ENCODE measurements at places on chromosomes 1 and 21.

- no peak for DNase-seq
Observed at GRCh38 chr1:39214998-39215873, 10.7 kb downstream of the MACF1 start.

DNA sequence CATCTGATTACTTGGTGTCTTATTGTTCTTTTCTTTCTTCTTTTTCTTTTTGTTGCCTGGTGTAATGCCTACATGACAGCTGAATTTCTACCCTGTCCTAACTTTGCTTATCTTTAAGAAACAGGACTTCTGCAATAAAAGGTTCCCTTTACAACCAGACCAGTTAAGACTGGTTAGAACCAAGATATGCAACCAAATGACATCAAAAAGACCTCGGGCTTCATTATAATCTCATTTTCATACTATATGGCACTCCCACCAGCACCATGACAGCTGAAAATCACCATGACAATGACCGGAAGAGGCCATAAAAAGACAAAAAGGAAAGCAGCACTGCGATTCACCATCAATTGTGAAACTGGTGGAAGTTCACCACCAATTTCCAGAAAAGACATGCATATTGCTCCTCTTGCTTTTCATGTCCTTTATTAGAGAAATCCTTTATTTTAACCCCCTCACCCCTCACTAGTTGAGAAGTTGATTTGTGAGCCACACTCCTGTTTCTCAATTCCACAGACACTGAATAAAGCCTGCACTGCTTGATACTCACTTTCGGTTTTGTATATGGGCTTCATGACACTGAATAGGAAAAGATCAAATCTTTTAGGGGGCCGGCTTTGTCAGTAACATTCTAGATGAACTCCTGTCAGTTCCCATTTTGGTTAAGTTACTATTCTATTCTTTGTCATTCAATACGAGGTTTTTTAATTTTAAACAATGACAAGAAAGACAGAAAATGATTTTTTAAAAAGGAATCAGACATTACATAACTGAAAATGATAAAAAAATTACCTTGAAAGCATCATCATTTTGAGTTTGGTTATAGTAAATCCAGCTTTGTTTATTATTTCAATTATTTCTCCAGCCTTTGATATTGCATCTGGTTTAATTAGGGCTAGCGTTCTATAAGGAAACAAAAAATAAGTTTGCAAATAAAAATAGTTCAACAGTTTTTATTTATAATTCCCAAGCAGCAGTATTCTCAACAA, 58.1 kb downstream of the NME7 start:
- DNase-seq = no peak

GRCh38 chr1:85502625-85503083, 37.7 kb upstream of the DDAH1 start:
- DNase-seq = no peak

- DNase-seq = no peak
Observed at GRCh38 chr1:205576011-205576410, 55.8 kb downstream of the ELK4 start.
